Ovary (tissue), 10 donors: ENCODE measurements at places on chromosomes 3 and 15.

GRCh38 chr15:68819495-68820294 is 1.0 kb downstream of the ANP32A start:
- peak overlapping the region; percentile 89 for H3K4me3 ChIP-seq
- H3K4me1 ChIP-seq: peaks cover 6% of the 10 kb centered on the region
- H3K36me3 ChIP-seq: no peaks in the 10 kb centered on the region

- H3K36me3 ChIP-seq: no peaks in the 10 kb centered on the region
- no peak overlapping the region for H3K27ac ChIP-seq
- no peaks in the 10 kb centered on the region for H3K4me1 ChIP-seq
These were observed 84.1 kb upstream of the KLHL25 start for GRCh38 chr15:85878828-85879225.

DNA sequence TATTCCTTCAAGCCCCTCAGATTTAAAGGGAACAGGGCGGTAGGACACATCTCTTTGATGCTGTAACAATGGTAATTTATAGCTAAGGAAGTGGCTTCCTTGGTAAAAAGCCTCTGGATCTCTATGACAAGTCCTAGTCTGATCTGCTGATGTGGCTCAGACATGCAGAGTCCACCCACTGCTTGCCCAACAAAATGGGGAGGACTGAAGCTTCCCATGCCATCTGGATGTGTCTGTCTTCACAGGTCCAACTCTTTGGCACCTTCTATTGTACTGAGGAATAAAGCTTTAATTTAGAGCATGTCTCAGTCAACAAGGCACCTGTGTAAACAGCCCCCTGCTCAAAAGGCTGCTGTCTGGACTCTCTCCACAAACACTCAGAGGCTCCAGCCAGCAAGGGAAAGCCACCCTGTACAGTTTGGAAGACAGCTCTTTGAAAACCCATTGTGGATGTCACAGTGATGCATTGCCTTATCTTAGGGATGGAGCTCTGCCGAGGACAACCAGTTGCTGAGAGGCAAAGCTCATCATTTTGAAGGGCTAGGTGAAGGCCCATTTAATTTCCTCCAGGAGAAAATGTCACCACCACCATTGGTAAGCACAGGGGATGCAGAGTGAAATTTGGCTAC is 348.6 kb upstream of the GRM7 start:
- H3K4me3 ChIP-seq: no peak overlapping the region
- DNase-seq: no peak
- no peaks in the 10 kb centered on the region for H3K4me1 ChIP-seq
- no peaks in the 10 kb centered on the region for H3K36me3 ChIP-seq

DNA sequence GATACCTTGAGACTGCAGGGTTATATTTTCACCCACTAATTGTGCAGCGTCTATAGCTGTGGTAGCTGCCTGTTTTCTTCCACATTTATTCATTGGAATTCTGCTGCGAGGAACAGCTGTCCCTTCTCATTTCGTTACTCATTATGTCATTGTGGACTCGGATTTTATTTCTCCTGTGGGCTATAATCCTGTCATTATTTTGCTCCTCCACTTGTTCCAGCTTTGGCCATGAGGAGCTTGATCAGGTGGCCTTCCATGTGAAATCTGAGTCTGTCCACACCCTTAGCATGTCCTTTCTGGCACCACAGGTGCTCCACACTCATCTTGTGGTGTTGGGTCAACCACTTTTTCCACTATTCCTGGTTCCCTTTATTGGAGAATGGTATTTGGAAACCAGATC is 14.8 kb downstream of the LYSMD4 start:
- no peaks in the 10 kb centered on the region for H3K36me3 ChIP-seq
- no peak overlapping the region for H3K27ac ChIP-seq
- H3K4me1 ChIP-seq: no peaks in the 10 kb centered on the region

DNA sequence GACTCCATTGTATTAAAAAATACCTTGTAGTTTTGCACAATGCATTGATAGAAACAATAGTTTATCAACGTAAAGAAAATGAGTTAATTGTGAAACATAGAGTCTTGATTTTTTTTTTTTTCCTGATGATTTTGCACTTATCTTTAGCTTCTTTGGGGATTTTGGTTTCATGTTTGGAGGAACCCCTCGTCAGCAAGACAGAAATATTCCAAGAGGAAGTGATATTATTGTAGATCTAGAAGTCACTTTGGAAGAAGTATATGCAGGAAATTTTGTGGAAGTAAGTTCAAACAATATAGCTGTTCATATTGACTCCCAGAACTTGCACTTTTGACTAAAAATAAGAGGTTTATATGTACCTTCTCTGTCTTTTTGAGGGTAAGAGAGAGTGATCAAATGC is 7.0 kb downstream of the DNAJB11 start:
- H3K4me3 ChIP-seq: no peak overlapping the region
- H3K4me1 ChIP-seq: no peaks in the 10 kb centered on the region
- H3K27ac ChIP-seq: no peak overlapping the region
- H3K27me3 ChIP-seq: no peaks in the 10 kb centered on the region
- H3K36me3 ChIP-seq: no peaks in the 10 kb centered on the region

DNA sequence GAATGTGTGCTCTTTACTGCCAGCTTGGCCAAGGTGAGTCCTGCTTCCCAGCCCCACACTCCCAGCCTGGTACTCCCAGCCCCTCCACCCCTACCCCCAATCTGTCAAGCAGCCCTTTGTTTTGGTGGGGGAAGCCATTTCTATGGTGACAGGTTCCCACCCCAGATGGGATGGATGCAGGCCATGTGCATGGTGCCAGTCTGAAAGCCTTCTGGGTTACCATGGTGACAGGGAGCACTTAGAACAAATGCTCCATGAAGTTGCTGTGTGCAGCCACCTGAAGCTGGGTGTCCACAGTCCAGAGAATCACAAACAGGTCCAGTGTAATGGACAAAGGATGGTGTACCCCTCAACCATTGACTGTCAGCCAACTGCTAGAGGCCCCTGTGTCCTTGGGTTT is 19.1 kb upstream of the VILL start:
- H3K27ac ChIP-seq: no peak overlapping the region
- H3K27me3 ChIP-seq: no peaks in the 10 kb centered on the region
- no peak for DNase-seq
- H3K4me1 ChIP-seq: peaks cover 2% of the 10 kb centered on the region
- no peaks in the 10 kb centered on the region for H3K36me3 ChIP-seq

- no peaks in the 10 kb centered on the region for H3K27me3 ChIP-seq
- H3K27ac ChIP-seq: no peak overlapping the region
- H3K4me3 ChIP-seq: no peak overlapping the region
- H3K4me1 ChIP-seq: peaks cover 6% of the 10 kb centered on the region
- no peaks in the 10 kb centered on the region for H3K36me3 ChIP-seq
These were observed 24.6 kb upstream of the SLC6A6 start for GRCh38 chr3:14377838-14378169.

DNA sequence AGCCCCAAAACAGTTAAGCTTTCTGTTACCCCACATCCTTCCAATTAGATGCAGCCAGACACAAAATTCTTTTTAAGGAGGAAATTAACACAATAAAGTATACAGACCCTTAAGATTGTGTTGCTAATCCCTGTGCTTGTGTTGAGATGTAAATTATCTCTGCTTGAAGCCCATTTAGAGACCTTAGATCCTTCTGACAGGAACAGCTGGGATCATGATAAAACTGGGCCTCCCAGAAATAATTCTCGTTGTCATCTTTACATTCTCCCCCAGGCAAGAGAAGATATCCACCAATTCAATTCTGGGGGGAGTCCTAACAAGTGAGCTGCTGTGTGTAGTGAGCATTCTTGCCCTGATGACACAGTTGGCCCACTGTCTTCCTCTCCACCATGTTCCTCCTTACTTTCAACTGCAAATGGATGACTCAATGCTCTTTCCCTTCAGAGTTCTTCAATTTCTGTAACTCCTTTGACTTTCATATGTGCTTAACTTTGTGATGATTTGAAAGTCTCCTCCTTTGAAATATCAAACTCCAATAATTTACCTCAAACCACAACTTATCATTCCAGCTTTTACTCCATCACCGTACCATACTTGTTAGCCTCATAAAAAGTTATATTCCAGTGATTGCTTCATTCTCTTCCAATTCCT is 186.6 kb downstream of the RAP2B start:
- no peak overlapping the region for H3K4me3 ChIP-seq
- no peak for DNase-seq
- H3K27me3 ChIP-seq: no peaks in the 10 kb centered on the region
- H3K4me1 ChIP-seq: no peaks in the 10 kb centered on the region
- no peaks in the 10 kb centered on the region for H3K36me3 ChIP-seq
- no peak overlapping the region for H3K27ac ChIP-seq

- no peak for DNase-seq
- H3K27ac ChIP-seq: peak overlapping the region; percentile 84
- H3K36me3 ChIP-seq: no peaks in the 10 kb centered on the region
- H3K27me3 ChIP-seq: no peaks in the 10 kb centered on the region
- H3K4me3 ChIP-seq: no peak overlapping the region
These were observed 133.7 kb downstream of the VGLL4 start for GRCh38 chr3:11510001-11510340.

- no peaks in the 10 kb centered on the region for H3K36me3 ChIP-seq
- H3K4me3 ChIP-seq: no peak overlapping the region
- H3K27me3 ChIP-seq: no peaks in the 10 kb centered on the region
- H3K27ac ChIP-seq: no peak overlapping the region
These were observed 80.3 kb upstream of the PRTG start for GRCh38 chr15:55823191-55823670.

DNA sequence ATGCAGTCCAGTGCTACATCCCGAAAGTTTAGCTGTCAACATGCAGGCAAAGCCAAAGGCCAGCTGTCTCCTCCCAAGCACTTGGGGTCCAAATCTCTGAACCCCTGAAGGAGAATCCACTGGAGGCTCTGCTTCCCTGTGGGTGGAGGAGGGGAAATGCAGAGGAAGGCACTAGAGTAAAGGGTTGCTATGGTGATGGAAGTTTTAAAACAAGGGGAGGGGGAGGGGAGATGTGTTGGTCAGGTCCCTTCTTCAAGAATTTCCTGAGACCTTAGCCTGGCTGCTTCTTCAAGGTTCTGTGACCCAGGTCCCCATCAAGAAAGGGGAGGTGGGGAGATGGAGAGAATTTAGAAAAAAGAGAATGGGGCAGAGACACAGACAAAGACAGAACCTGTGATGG is 2.3 kb downstream of the CAMKV start:
- H3K4me1 ChIP-seq: no peaks in the 10 kb centered on the region
- no peak for DNase-seq
- H3K27me3 ChIP-seq: no peaks in the 10 kb centered on the region
- no peak overlapping the region for H3K4me3 ChIP-seq
- H3K36me3 ChIP-seq: no peaks in the 10 kb centered on the region
- H3K27ac ChIP-seq: no peak overlapping the region

DNA sequence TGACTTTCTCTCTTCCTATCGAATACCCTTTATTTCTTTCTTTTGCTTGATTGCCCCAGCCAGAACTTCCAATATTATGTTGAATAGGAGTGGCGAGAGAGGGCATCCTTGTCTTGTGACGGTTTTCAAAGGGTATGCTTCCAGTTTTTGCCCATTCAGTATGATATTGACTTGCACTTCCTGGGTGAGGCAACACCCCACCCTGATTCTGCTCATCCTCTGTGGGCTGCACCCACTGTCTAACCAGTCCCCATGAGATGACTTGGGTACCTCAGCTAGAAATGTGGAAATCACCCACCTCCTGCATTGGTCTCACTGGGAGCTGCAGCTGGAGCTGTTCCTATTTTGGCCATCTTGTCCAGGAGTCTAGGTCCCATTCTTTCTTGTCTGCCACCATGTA is 44.8 kb upstream of the KCNH8 start:
- DNase-seq: no peak
- no peaks in the 10 kb centered on the region for H3K27me3 ChIP-seq
- no peaks in the 10 kb centered on the region for H3K4me1 ChIP-seq
- H3K27ac ChIP-seq: no peak overlapping the region

DNA sequence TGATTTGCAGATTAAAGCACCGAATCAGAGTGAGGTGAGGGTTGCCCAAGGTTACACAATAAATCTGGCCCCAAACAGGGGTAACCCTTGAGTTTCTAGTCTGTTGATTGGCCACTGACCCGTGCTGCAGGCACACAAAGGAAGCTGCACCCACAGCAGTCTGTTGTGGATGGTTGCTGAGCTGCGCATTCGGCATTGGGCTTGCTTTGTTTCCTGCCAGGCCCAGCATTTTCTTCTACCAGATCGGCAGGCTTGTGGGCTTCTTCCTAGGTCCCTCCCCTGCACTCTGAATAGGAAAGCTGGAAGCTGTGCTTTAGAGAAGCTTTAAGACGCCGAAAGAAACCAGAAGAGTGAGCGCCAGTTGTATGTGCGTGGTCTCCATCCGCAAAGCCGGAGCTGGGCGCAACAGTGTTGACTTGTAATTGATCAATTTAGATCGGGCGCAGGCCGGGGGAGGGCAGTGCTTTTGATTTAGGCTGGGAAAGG is 12.1 kb downstream of the B3GNT5 start:
- H3K4me3 ChIP-seq: no peak overlapping the region
- peaks cover 4% of the 10 kb centered on the region for H3K4me1 ChIP-seq
- peak; percentile 50 for DNase-seq

GRCh38 chr3:52781741-52782140 is 4.3 kb downstream of the ITIH1 start:
- no peaks in the 10 kb centered on the region for H3K4me1 ChIP-seq
- H3K27me3 ChIP-seq: no peaks in the 10 kb centered on the region
- H3K36me3 ChIP-seq: no peaks in the 10 kb centered on the region
- H3K27ac ChIP-seq: no peak overlapping the region

DNA sequence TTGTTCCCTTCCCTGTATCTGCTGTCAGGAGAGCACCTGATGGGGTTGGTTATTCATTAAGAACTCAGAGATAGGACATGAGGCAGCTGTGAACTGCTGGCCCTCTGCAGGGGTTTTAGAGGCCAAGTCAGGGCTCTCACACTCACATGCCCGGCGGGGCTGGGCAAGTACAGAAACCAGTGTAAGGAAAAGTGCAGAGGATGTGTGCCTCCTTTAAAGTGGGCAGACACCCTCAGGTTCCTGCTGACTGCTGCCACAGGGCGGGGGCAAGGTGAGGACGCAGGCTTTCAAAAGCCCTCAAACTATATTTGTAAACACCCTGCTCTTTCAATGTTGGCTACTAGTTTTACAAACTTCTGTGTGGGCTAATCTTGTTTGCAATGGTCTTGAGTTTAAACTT is 22.4 kb downstream of the CXCR6 start:
- H3K36me3 ChIP-seq: no peaks in the 10 kb centered on the region
- H3K27ac ChIP-seq: no peak overlapping the region
- H3K27me3 ChIP-seq: no peaks in the 10 kb centered on the region

GRCh38 chr3:64918989-64919388 is 231.2 kb upstream of the ADAMTS9 start:
- H3K4me3 ChIP-seq: no peak overlapping the region
- no peaks in the 10 kb centered on the region for H3K36me3 ChIP-seq
- H3K27ac ChIP-seq: no peak overlapping the region
- H3K4me1 ChIP-seq: peaks cover 13% of the 10 kb centered on the region
- no peak for DNase-seq
- H3K27me3 ChIP-seq: no peaks in the 10 kb centered on the region
